ENCODE measurements at places on chromosomes 5 and 9.

DNA sequence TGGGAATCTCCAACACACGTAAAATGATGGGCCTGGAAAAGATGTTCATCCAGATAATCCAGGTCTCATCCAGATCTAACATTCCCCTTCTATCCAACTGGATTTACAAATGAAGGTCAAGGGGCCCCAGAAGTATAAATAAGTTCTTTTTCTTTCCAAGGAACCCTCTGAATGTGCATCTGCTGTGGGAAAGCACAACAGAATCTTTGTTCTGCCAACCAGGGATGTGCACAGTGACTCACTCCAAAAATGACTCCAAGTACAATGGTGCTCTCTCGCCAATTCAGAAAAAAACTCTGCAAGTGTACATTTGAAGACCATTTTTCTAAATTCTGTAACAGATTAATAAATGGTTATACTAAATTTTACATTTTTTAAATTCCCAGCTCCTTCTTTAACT lies 12.4 kb downstream of the RAPGEF6 start:
- no peak for DNase-seq

DNA sequence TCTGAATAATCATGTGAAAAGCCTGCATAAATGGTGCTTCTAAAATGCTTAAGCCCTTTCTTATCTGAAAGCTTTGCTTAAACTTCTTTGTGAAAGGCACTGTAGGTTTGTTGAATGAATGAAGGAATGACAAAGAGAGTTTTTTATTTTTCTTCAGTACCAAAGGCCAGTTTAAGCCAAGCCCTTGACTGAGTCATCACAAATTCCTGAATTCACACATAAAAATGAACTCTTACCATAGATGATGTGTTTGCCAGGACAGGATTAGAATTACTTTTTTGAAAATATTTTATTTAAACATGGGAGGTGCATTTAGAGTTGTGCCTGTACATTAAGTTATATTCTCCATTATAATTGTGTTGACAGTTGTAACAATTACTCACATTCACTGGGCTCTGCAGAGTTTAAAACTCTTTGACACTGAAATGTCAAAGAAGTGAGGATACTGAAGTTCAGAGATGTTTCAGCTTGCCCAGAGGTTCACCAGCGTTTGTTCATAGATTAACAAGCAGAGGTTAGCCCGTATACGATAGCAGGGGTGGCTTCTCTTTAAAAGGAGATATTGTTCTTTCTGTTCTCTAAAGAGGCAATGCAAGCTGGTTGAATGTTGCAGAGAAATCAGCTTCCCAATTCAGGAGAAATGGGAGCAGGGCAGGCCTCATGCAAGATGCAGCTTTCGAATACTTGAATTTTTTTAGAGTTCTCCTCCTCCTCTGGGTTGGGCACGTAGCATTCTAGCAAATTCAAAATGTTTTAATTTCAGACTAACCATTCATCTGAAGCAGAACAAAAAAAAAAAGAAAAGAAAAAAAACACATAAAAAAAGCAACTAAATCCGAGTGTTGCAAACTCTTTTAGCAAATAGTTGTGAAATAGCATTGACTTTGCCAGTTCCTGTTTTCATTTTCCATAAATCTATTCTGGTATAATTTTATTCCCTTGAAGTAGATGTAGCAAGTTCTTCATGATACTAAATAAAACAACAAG lies 358.7 kb upstream of the KLF4 start:
- DNase-seq, result no peak

DNA sequence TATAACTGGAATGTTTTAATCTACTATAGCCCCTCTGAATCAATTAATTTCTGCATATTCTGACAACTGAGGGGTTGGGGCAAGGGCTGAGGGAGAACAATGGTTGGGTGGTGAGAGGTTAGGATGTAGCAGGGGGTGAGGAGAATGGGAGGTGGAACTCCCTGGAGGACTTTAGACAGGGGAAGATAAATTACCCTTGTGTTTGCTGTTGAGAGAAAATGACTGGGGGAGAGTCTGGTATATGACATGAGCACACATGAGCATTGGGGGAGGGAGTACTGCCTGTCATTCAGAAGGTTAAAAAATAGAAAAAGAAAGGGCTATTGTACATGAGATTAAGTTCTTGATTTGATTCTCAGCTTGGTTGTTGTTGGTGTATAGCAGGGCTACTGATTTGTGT lies 37.2 kb upstream of the PAPPA start:
- no peak for DNase-seq

DNA sequence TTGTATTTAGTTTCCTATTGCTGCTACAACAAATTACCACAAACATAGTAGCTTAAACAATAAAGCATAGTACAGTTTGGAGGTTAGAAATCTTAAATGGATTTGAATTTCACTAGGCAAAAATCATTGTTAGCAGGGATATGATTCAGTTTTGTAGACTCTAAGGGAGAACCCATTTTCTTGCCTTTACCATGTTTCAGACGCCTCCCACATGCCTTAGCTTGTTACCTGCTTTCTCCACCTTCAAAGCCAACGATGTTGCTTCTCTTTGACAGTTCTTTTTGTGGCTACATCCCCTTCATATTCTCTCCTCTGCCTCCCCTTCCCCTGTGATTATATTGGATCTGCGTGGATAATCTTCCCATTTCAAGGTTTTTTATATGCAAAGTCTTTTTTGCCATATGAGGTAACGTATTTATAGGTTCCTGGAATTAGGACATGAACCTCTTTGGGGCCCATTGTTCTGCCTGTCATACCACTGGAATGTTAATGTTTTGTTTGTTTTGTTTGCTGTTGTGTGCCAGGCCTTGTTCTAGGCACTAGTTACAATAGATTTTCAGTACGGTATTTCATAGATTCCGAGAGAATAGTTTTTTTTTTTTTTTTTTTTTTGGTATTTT lies 54.1 kb downstream of the UHRF2 start:
- DNase-seq, result no peak

- no peak for DNase-seq
Measured at GRCh38 chr5:158769696-158770095, 330.0 kb downstream of the EBF1 start.

Data from hematopoietic multipotent progenitor cell treated with erythropoietin and hydrocortisone succinate and interleukin-3 and kit ligand, for 8 days (in vitro differentiated cells).